ENCODE measurements at places on chromosomes 4 and X.

- DNase-seq = no peak
Observed at GRCh38 chrX:45768666-45769236, 568.1 kb upstream of the DIPK2B start.

DNA sequence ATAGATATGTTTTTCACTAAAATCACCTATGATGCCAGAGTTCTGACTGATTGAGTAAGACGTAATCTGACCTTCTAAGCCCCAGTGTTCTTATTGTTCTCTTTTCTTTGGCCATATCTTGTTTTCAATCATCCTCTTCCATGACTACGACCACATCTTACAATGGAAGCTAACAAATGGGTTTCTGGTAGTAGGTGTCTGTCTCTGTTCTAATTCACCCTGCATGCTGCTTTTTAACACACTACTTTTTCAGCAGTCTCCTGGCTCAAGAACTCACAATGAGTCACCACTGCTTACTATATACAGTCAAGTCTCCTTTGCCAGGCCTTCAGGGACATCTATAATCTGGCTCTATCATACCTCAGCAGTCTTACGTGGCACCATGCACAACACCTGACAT, 146.1 kb downstream of the NEXMIF start:
- no peak for DNase-seq

DNA sequence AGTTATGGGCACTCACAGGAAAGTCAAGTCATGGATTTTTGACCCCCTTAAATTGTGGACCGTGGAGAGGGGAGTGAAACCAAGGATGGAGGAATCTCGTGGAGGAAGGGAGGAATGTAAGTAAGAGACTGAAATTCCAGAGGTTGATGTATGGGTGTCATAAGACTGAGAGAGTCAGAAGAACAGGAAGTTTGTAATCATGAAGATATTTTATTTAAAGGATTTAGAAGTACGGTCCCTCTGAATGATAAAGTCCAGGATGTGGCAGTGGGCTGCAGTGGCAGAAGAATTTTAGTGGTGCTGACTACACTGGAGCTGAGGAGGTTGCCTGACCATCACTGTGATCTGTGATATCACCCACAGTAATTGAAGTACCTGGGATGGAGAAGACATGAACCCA, 57.8 kb downstream of the DCLK2 start:
- no peak for DNase-seq

DNA sequence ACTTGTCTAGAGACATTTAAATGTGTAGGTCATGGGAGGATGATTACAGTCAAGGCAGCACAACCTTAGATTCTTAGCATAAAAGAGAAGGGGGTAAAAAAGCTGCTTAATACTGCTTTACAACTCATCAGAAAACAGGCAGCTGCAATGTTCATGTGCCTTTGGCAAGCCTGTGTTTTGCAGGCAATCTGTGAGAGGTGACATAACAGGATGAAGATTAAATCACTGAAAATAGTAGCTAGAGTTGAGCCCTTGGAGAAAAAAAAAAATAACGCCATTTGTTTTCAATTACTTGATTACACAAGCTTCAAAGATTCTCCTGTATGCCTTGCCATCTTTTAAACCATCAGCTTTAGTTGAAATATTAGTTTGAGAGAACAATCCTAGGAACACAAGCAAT, 847.6 kb upstream of the LCORL start:
- DNase-seq = no peak

DNA sequence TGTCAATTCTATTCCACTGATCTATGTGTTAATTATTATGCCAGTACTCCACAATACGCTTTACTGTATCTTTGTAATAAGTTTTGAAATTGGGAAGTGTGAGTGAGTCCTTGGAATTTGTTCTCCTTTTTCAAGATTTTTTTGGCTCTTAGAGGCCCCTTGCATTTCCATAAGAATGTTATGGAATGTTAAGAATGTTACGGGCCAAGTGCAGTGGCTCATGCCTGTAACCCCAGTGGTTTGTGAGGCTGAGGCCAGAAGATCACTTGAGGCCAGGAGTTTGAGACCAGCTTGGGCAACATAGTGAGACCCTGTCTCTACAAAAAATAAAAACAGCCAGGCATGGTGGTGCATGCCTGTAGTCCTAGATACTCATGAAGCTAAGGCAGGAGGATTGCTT, 167.6 kb upstream of the CXorf66 start:
- DNase-seq = no peak

DNA sequence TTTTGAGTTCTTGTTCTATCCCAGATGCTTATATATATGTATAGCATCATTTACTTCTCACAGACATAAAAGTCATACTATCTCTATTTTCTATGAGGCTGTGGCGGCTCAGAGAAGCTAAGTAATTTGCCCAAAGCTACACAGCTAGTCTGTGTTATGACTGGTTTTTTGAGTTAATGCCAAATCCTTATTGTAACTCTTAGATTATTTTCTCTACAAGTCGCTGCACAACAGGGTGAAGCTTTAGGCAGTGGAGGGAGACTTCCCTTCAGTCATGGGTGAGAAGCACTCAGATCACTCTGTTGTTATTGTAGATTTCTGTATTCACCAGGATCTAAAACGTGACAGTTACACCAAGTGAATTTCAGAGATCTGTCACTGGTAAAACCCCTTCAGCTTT, 48.1 kb downstream of the WWC2 start:
- no peak for DNase-seq

GRCh38 chrX:11059933-11060332, 51.2 kb upstream of the HCCS start:
- no peak for DNase-seq

GRCh38 chrX:36445566-36445965, 526.0 kb downstream of the CFAP47 start:
- DNase-seq = no peak

- DNase-seq = no peak
Observed at GRCh38 chrX:53794181-53794580, 107.7 kb upstream of the HUWE1 start.

DNA sequence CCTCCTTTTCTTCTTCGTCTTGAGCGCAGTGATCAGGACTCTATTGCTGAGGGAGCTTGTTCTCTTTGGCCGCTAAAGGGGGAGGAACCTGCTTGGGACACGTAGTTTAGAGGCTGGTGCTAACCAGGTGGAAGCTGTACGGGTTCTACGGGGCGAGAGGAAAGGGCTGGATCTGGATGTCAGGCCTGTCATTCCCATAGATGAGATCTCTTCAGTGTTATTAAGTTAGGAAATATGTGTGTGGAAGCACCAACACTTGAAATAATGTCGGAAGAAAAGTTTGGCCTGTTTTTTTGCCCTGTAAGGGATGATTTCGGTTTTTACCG, 643 bp downstream of the SRP72 start:
- DNase-seq = peak; percentile 52

GRCh38 chr4:128311659-128312403, 24.2 kb upstream of the PGRMC2 start:
- DNase-seq = no peak
